ENCODE measurements at places on chromosomes 13 and 19. TPM values are rescaled to one million over a fixed set of nuclear protein-coding genes. Genes with fewer than 3 reads are reported as not detected.

DNA sequence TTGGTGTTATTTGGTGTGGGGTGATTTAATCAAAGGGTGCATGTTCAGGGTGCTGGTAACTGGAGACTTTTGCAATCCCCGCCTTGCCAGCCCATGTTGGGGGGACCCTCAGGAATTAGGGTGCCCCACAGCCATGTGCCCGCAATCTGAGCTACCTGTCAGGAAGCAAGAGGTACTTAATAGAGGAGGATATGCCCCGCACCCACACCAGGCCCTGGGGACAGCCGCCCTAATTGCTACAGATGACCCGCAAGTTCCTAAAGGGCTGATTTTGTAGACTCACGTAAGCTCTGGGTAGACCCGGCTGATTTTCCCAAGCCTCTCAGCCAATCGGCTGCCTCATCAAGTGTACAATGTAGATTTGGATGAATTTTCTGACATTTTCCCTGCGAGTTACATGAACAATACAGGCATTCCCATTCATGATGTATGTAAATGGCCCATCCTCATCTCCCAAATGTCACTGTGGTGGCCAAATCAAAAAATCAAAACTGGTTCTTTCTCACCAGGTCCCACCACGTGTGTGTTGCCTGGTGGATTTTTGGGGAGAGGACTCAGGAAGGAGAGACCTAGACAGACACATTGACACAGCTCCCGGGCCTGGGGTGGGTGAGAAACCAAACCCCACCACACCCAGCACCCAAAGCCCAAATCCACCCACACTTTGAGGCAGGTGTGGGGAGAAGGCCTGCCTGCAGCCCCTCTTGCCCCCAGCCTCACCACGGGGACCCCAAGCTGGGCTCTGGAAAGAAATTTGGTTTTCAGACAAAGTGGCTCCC is 119.2 kb upstream of the SPACA7 start:
- DNase-seq = no peak

RFPL4A gene
- total RNA-seq = not detected

OR4F17 gene
- not detected for total RNA-seq

DAND5 gene
- total RNA-seq = not detected

GRCh38 chr13:51663973-51664957 is 80.0 kb downstream of the WDFY2 start:
- DNase-seq = no peak

DNA sequence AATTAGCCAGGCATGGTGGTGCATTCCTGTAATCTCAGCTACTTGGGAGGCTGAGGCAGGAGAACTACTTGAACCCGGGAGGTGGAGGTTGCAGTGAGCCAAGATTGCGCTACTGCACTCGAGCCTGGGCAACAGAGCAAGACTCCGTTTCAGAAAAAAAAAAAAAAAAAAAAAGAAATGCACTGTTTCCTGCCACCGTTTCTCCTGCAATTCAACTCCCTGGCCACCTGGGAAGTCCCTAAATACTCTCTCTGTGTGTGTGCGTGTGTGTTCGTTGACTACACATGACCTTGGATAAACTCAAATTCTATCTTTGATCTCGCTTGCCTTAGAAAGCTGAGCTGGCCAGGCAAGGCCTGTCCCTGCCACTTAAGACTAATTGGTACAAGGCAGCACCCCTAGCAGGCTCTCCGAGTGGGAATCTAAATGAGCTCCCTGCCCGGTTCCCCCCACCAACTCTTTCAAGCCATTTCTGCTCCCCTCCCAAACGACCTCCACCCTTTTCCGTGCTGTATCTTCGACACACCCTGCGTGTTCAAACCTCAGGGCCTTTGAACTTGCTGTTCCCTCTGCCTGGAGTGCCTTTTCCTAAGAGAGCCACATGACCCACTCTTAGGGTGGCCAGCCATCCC is 5.2 kb upstream of the BCAT2 start:
- peak; percentile 67 for DNase-seq

CPB2 gene
- total RNA-seq = 54.6 TPM

GRCh38 chr13:84192125-84192524 is 309.9 kb upstream of the SLITRK1 start:
- peak; percentile 21 for DNase-seq

GRCh38 chr19:6730941-6731670 is 6.3 kb downstream of the GPR108 start:
- DNase-seq = no peak

- DNase-seq = no peak
These were observed 44.0 kb downstream of the C13orf46 start for GRCh38 chr13:113929628-113930615.

DNA sequence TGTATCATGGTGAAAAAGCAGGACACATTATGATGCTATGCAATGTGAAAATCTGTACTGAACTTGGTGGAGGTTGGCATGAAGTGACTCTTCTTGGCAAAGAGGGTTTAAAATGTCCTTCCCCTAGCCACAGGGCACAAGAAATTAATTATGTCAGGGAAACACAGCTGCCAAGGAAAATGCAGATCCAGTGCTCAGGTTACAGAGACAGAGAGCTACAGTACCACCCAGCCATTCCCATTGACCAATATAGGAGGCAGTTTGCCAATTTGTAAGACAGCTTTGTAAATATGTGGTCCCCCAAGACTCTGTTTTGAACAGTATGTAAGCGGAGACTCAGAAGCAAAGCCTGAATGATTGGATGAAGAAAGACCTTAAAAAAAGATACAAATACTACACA is 69.4 kb upstream of the KLF12 start:
- DNase-seq = no peak

ZNF699 gene
- 9.8 TPM for total RNA-seq

DNA sequence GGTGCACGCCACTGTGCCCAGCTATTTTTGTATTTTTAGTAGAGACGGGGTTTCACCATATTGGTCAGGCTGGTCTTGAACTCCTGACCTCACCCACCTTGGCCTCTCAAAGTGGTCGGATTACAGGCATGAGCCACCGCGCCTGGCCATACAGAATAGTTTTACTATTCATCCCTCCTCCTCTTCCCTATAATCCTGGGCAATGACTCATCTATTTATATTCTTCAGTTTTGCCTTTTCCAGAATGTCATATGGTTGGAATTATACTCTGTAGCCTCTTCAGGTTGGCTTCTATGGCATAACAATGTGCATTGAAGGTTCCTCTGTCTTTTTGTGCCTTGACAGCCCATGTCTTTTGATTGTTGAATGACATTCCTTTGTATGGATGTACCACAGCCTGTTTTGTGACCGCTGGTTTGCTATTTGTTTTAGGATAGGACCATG is 22.2 kb upstream of the LRP3 start:
- DNase-seq = no peak

CD177 gene
- 0.30 TPM for total RNA-seq

AP1M1 gene
- 56.7 TPM for total RNA-seq

- no peak for DNase-seq
These were observed 214.2 kb downstream of the FGF9 start for GRCh38 chr13:21884965-21885567.

DNA sequence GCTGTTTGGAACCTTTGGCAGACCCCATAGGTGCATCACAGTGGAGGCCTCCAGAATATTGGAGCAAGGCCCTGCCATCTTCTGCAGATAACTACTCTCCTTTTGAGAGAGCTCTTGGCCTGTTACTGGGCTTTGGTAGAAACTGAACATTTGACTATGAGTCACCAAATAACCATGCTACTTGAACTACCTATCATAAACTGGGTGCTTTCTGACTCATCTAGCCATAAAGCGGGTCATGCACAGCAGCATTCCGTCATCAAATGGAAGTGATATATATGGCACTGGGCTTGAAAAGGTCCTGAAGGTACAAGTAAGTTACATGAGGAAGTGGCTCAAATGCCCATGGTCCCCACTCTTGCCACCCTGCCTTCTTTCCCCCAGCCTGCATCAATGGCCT is 782.5 kb upstream of the SLITRK6 start:
- peak; percentile 21 for DNase-seq

DNA sequence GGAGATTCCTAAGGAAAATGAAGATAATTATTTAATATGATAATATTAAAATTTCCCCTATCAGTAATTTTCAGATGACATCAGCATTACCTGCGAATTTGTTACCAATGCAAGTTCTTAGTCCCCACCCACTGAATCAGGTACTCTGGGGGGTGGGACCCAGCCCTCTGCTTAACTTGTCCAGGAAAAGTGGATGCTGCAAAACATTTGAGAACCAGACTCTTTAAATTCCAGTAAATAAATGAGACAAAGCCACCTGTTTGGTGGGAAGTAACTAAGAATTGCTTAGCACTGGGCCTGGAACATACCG is 495 bp upstream of the ZNF599 start:
- DNase-seq = no peak

DNA sequence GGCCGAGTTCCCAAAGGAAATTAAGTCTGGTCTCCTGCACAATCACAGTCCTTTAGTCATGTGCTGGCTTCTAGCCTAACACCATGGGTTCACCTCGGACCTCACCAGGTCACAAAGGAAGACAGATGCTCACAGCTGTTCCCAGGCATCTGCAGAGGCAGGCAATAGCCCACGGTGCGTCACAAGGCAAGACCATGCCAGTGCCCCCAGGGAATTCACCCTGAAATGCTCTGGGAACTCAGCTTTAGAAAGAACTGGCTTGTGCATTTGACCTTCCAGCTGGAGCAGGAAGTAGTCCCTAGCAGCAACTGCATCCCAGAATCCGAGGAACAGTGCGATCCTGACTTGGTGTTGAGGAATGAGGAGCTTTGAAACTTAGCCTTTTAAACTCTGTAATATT is 96.8 kb upstream of the WASF3 start:
- no peak for DNase-seq

- DNase-seq = peak; percentile 48
These were observed 14.8 kb downstream of the OPA3 start for GRCh38 chr19:45569619-45570421.

DNA sequence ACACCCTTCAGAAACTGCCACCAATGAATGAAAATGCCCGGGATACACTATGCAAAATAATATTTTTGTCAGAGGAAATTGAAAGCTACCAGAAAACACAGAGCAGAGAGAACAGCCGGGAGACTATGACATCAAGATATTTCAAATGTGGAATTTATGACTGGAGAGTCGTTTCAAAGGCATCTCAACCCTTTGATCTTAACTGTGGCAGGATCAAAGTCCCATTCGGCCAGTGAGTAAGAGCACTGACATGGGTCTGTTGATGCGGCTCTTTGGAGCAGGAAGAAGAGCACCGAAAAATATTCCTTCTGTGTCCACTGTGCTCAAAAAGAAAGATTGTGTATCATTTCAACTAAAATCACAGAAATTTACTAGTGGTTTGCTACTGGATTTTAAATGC is 201.9 kb downstream of the RFC3 start:
- DNase-seq = peak; percentile 72

DNA sequence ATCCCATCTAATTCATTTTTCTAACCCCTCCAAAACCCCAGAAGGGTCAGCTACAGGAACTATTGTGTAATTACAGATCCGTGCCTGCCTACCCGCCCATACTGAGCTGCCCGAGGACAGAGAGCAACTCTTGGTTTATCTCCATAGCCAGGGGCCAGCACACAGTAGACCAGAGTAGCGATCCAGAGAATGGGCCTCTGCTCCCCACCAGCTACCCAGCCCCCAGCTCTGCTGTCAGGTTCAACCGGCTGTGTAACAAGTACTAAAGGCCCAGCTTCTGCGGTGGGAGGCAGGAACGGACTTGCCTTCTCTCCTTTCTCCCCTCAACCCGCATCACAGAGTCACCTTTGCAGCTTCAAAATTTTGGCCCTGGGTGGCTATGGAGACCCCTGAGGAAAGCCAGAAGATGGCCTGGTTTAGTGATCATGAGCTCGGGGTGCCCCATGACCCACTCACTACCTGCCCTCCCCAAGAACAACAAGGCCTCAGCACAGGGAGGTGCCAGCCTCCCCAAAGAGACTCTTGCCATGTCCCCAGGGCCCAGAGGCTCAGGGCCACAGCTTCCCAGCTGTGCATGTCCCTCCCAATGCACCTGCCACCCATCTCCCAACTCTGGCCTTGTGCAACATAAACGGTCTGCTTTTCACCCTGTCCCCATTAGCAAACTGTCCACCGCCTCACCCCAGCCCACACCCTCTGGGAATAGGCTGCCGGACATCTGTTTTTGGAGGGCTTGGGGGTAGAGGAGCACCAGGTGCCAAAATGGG is 5.7 kb downstream of the CALM3 start:
- no peak for DNase-seq

DNA sequence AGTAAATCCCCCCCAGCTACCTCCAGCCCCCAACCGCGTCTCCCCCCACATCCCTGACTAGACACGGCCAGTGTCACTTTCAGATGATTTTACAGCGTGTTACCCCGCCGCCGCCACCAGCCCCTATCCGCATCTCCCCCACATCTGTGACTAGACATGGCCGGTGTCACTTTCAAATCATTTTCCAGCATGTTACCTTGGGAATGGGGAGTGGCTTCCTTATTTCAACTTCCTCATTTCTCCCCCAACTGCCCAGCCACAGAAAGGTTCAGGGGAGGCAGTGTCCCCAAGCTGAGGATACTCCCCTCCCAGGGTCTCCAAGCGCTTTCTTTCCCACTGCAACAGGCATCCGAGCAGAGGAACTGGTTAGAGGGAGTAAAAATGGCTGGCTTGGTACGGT is 18.4 kb downstream of the ADGRL1 start:
- DNase-seq = no peak

GNG14 gene
- total RNA-seq = not detected

DNA sequence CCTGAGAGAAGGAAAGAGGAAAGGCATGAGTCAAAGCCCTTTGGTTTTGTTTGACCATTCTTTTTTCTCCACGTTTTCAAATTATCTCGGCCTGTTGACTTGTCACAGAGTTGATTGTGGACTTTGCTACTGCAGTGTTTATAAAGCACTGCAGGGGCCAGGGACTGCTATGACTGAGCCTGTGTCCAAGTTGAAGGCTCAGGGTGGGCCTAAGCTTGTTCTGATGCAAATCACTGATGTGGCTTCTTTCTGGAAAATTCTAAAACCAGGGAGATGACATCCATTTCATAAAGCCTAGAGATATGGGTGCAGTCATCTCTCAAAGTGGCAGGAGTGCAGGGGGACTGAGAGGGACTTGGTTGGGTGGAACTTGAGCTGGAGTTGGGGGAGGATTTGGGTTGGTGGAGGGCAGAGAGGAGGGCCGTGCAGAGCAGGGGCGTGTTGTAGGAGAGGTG is 1.2 kb upstream of the CXCL17 start:
- peak; percentile 66 for DNase-seq
